Endothelial cell (in vitro differentiated cells): ENCODE measurements at places on chromosomes 16 and 17.

GRCh38 chr17:43543300-43543699, 2.8 kb downstream of the ETV4 start:
- H3K4me3 ChIP-seq = no peak overlapping the region
- no peak overlapping the region for H3K27ac ChIP-seq
- H3K27me3 ChIP-seq = peaks cover 16% of the 10 kb centered on the region

- H3K27me3 ChIP-seq = no peaks in the 10 kb centered on the region
- H3K4me3 ChIP-seq = no peak overlapping the region
- no peaks in the 10 kb centered on the region for H3K4me1 ChIP-seq
- H3K27ac ChIP-seq = no peak overlapping the region
- DNase-seq = no peak
Observed at GRCh38 chr17:12098568-12098967, 77.9 kb downstream of the MAP2K4 start.

GRCh38 chr17:76737082-76737675, at the start of gene SRSF2:
SRSF2 (minus strand) TSS chr17:76737331; CDS start chr17:76737160, 171 bp downstream.
- H3K27me3 ChIP-seq = peaks cover 14% of the 10 kb centered on the region
- H3K4me3 ChIP-seq = peak within 1 kb of the TSS; percentile 100
- peak within 1 kb of the TSS; percentile 98 for H3K27ac ChIP-seq
- peak; percentile 99 for DNase-seq
- H3K36me3 ChIP-seq = peaks cover 31% of the 10 kb centered on the region

DNA sequence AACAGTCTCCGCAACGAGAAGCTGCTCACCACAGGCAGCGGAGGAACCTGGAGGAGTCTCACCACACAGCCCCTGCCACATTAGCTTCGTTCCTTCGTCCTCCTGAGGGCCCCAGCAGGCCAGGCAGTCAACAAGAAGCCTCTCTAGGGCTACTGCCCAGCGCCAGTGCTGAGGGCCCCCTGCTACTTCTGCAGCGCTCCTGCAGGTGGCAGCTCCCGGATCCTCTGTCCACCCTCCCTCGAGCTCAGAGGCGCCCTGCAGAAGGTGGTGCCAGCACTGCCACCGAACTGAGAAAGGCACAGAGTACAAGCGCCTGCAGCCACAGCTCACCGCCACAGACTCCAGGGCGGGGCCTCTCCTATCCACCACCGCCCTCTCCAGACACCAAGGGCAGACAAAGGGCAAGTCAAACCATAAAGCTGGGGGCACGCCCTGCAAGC, 27.3 kb downstream of the KDM8 start:
- no peak for DNase-seq
- no peak overlapping the region for H3K27ac ChIP-seq
- peaks cover 11% of the 10 kb centered on the region for H3K4me1 ChIP-seq
- H3K36me3 ChIP-seq = peaks cover 5% of the 10 kb centered on the region

DNA sequence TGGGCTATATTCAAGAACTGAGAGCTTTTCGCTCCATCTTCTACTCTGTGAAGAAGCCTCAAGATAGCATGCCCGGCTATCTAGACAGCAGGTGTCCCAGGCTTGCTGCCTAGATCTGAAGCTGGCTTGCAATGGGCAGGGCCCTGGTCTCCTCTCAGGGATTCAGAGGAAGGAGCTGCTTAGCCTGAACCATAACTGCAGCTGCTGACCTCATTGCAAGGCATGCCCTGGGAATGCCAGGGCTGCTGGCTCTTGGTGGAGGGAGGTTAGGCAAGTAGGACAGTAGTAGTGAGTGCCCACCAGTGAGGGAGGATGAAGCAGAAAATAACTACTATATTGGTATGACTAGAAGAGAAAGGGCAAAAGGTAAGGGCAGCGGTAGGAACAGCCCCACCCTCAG, 21.3 kb upstream of the SLC35B1 start:
- no peak for DNase-seq
- H3K27me3 ChIP-seq = peaks cover 3% of the 10 kb centered on the region
- peaks cover 10% of the 10 kb centered on the region for H3K4me1 ChIP-seq

DNA sequence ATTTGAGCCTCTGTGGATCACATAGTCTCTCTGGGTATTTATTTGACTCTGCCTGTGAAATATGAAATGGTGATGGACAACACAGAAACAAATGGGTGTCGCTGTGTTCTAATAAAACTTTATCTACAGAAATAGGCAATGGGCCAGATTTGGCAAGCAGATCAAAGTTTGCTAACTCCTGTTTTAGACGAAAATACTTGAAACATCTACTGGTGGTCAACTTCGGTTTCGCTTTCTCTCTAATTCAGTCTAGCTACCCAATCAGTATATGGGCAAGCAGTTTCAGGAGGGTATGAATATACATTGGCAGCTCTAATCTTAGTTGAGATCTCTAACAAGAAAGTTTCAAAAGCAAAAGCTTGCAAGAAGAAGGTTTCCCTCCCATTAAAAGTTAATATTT, 60.1 kb upstream of the DYNLRB2 start:
- no peak overlapping the region for H3K27ac ChIP-seq
- no peak overlapping the region for H3K4me3 ChIP-seq
- no peak for DNase-seq

DNA sequence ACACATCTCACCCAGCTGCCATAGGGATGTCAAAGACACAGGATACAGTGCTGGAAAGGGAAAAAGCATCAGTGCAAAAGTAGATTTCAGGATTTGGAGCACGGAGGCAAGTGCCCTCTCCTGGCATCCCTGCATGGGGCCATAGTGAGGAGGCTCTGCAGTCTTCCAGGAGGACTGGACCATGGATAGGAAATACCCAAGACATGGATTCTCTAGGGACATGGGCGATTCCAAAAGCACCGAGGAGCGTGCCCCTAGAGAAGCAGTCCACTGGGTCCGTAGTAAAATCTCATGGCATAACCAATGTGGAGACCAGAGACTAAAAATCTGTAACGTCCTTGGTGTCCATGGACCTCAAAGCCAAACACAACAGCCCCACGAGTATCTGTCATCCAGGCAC, 818.2 kb downstream of the KCNJ18 start:
- no peaks in the 10 kb centered on the region for H3K4me1 ChIP-seq
- H3K36me3 ChIP-seq = peaks cover 3% of the 10 kb centered on the region
- peaks cover 11% of the 10 kb centered on the region for H3K27me3 ChIP-seq
- no peak overlapping the region for H3K27ac ChIP-seq
- H3K4me3 ChIP-seq = no peak overlapping the region

- no peak overlapping the region for H3K4me3 ChIP-seq
- H3K27ac ChIP-seq = no peak overlapping the region
- peaks cover 7% of the 10 kb centered on the region for H3K4me1 ChIP-seq
- H3K36me3 ChIP-seq = no peaks in the 10 kb centered on the region
Observed at GRCh38 chr17:27389542-27390140, 66.6 kb upstream of the KSR1 start.

- DNase-seq = no peak
- no peak overlapping the region for H3K27ac ChIP-seq
- H3K4me1 ChIP-seq = peaks cover 4% of the 10 kb centered on the region
- no peak overlapping the region for H3K4me3 ChIP-seq
Observed at GRCh38 chr16:15708096-15708495, 58.1 kb downstream of the NDE1 start.

GRCh38 chr16:20214401-20214800, 112.9 kb downstream of the GP2 start:
- no peak overlapping the region for H3K27ac ChIP-seq
- H3K4me3 ChIP-seq = no peak overlapping the region
- no peaks in the 10 kb centered on the region for H3K4me1 ChIP-seq
- H3K27me3 ChIP-seq = peaks cover 2% of the 10 kb centered on the region
- DNase-seq = no peak
- H3K36me3 ChIP-seq = no peaks in the 10 kb centered on the region

- H3K27me3 ChIP-seq = peaks cover 3% of the 10 kb centered on the region
- H3K36me3 ChIP-seq = peaks cover 33% of the 10 kb centered on the region
- H3K27ac ChIP-seq = no peak overlapping the region
- peaks cover 36% of the 10 kb centered on the region for H3K4me1 ChIP-seq
- H3K4me3 ChIP-seq = no peak overlapping the region
- DNase-seq = peak; percentile 46
Observed at GRCh38 chr17:7862692-7863437, 5.1 kb downstream of the CYB5D1 start.

- no peak for DNase-seq
- no peak overlapping the region for H3K4me3 ChIP-seq
- peaks cover 10% of the 10 kb centered on the region for H3K4me1 ChIP-seq
- no peak overlapping the region for H3K27ac ChIP-seq
- H3K36me3 ChIP-seq = no peaks in the 10 kb centered on the region
- peaks cover 1% of the 10 kb centered on the region for H3K27me3 ChIP-seq
Observed at GRCh38 chr17:35068249-35068648, 4.7 kb upstream of the RFFL start.
